Tibial nerve (tissue), 4 donors: ENCODE measurements at places on chromosomes 12 and 14. TPM values are rescaled to one million over a fixed set of nuclear protein-coding genes. Genes with fewer than 3 reads are reported as not detected.

The KIF5A gene
- total RNA-seq: 2.2 TPM

The MGP gene
- 187 TPM for total RNA-seq

The EML5 gene
- total RNA-seq: 0.87 TPM

The CHPT1 gene
- total RNA-seq: 160 TPM

The LRRIQ1 gene
- total RNA-seq: 5.4 TPM

The PRR4 gene
- total RNA-seq: 2.2 TPM

The TAS2R31 gene
- total RNA-seq: 10.5 TPM

The C12orf50 gene
- total RNA-seq: 0.66 TPM

The GPR68 gene
- total RNA-seq: 0.21 TPM

The OR10P1 gene
- not detected for total RNA-seq

The TBX5 gene
- total RNA-seq: not detected

The FBXO21 gene
- total RNA-seq: 109 TPM
